ENCODE measurements at places on chromosomes 2 and 18. TPM values are rescaled to one million over a fixed set of nuclear protein-coding genes. Genes with fewer than 3 reads are reported as not detected.

The TMEM169 gene
- not detected for total RNA-seq

The ASXL2 gene
- total RNA-seq, result 14.6 TPM

The CD8B gene
- total RNA-seq, result 1.5 TPM

- peaks cover 14% of the 10 kb centered on the region for H3K4me1 ChIP-seq
- peak; percentile 46 for DNase-seq
- H3K27ac ChIP-seq, result no peak overlapping the region
These were observed 30.9 kb upstream of the DNMT3A start for GRCh38 chr2:25372405-25373268.

DNA sequence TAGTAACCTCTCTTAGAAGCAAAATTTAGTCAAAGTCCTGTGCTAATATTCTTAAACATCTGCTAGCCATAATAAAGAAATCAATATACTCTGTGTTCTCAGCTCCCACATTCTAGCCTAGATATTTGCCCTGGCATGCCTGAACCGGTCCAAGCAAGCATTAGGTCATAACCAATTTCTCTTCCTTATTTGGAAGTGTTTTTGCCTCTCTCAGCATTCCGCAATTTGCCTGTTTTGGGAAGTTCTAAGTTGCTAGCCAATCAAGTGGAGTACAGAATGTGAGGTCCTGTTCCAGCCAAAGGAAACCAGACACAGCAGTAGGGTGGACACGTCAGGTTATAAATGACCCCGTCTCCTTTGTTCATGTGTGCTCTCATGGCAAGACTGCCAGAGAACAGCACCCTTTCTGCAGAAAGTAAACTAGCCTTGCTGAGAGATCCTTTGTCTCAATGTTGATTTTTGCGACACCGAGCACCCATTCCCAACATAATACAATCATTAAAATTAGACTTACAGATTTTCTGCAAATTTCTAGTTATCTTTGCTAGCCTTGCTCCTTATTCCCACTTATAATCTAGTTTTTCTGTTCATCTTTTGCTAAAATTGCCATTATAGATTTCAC is 13.0 kb upstream of the SULT1C4 start:
- H3K4me3 ChIP-seq, result no peak overlapping the region
- H3K27me3 ChIP-seq, result no peaks in the 10 kb centered on the region
- DNase-seq, result no peak
- no peaks in the 10 kb centered on the region for H3K4me1 ChIP-seq

DNA sequence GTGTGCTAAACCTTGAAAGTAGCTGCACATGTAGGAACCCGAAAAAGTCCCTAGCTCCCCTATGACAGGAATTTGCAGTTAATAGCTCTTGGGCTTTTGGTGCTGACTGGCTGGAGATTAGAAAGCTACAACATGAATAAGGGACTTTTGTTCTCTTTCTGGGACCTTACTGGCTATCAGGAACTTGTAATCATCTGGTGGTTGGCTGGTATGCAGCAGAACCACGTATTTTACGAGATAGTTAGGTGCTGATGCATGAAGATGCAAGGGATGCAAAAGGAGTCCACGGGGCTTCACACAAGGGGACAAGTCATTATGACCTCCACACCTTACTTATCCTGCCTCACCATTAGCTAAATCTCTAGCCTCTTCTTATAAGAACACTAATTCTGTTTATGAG is 190.2 kb upstream of the NRXN1 start:
- no peaks in the 10 kb centered on the region for H3K27me3 ChIP-seq
- no peak overlapping the region for H3K4me3 ChIP-seq
- H3K4me1 ChIP-seq, result no peaks in the 10 kb centered on the region
- DNase-seq, result no peak

The FRZB gene
- total RNA-seq, result 8.2 TPM

The DIPK1C gene
- total RNA-seq, result 1.1 TPM

DNA sequence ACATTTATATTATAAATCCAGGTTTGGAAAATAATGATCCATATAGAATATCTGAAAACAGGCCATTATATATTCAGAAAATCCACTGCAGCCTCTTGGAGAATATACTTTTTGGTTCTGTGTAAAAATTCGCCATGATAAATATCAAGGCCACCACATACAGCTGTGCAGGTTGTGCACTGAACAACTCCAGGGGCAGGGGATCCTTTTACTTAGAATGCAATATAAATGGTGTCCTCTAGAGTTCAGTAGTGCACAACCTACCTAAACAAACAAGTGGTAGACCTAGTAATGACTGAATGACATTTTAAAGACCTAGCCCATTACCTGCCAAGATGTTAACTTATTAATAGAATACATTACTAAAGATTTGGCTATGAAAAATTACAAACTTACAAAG is 22.4 kb downstream of the MOGAT1 start:
- no peak overlapping the region for H3K4me3 ChIP-seq
- no peaks in the 10 kb centered on the region for H3K4me1 ChIP-seq
- DNase-seq, result no peak
- H3K27ac ChIP-seq, result no peak overlapping the region
- no peaks in the 10 kb centered on the region for H3K36me3 ChIP-seq
- H3K27me3 ChIP-seq, result no peaks in the 10 kb centered on the region

Measured in sigmoid colon (tissue), 7 donors.